ENCODE measurements at places on chromosomes 1 and 21.

GRCh38 chr1:43689289-43689688, 18.0 kb upstream of the ST3GAL3 start:
- DNase-seq, result no peak

GRCh38 chr1:94237291-94238226, at the start of gene ARHGAP29:
TSS of gene ARHGAP29 (minus strand) at chr1:94237584. CDS start at chr1:94231611, 5,973 bp downstream.
- DNase-seq, result peak; percentile 80

GRCh38 chr1:243851257-243851756, 1.3 kb upstream of the AKT3 start:
- DNase-seq, result peak; percentile 19

GRCh38 chr1:240985081-240985480, 371.9 kb downstream of the RGS7 start:
- no peak for DNase-seq

- DNase-seq, result no peak
Observed at GRCh38 chr1:204663644-204664383, 21.7 kb downstream of the LRRN2 start.

- DNase-seq, result peak; percentile 1
Observed at GRCh38 chr1:55965981-55966461, 613.3 kb downstream of the PLPP3 start.

- DNase-seq, result no peak
Observed at GRCh38 chr1:111624382-111624781, 4.8 kb downstream of the RAP1A start.

- DNase-seq, result peak; percentile 7
Observed at GRCh38 chr1:238469146-238469631, 578.5 kb upstream of the ZP4 start.

GRCh38 chr1:114428083-114428754, 82.8 kb downstream of the TRIM33 start:
- peak; percentile 55 for DNase-seq

GRCh38 chr21:22961258-22961657, 1963.0 kb downstream of the NCAM2 start:
- DNase-seq, result no peak

GRCh38 chr21:40613546-40614030, 233.4 kb downstream of the DSCAM start:
- no peak for DNase-seq

- peak; percentile 65 for DNase-seq
Observed at GRCh38 chr1:211326528-211327345, at the start of gene TRAF5. TSS of gene TRAF5 (plus strand) at chr1:211326833. CDS start at chr1:211353240, 26,407 bp downstream.

- DNase-seq, result peak; percentile 79
Observed at GRCh38 chr1:3775490-3776230, 3.1 kb downstream of the SMIM1 start.

DNA sequence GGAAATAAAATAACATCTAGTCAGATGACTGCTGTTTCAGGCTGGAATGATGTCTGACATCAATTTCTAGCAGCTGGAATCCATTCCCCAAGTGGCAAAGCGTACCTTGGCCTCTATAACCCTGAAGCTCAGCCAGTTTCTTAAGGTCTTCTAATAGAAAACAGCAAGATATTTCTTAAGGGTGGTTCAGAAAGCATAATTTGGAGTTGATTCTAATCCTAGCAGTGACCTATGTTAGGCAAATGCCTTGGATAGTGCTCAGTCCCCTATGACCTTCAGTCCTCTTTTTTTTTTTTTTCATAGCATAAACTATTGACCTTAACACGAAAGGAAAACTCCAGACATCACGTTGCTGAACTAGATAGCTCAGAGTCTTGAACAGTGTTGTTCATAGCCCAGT, 56.5 kb downstream of the LAMC2 start:
- no peak for DNase-seq

DNA sequence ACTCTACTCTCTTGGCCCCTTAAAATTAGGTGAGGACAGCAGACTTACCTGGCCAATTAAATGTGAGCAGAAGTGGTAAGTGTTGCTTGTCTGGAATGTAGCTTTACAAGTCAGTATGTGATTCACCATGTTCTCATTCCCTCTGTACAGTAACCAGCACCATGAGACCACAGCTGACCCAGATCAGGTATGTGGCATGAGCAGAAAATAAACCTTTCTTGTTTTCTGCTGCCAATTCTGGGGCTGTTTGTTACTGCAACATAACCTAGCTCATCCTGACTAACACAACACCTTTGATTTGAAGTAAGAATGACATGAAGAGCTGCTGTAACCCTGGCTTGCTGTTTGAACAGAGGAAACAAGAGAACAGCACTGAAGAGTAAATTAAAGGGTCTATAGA, 24.9 kb downstream of the ITPKB start:
- no peak for DNase-seq

GRCh38 chr1:228958741-228959140, 223.5 kb downstream of the RHOU start:
- no peak for DNase-seq

DNA sequence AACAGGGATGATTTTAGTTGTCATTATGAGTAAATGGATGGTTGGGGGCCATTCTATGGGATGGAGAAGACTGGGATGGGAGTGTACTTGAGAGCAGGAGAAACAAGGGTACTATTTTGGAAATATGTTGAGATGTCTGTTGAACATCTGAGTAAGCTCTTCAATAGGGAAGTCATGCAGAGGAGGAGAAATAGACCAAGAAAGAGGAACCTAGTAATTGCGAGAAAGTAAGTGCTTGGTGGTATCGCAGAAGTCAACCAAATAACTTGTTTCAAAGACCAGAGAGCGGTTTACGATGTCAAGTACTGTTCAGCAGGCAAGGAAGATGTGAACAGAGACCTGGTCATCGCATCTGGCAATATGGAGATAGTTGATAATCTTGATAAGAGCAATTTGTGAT, 22.4 kb upstream of the CHRM3 start:
- DNase-seq, result peak; percentile 56

DNA sequence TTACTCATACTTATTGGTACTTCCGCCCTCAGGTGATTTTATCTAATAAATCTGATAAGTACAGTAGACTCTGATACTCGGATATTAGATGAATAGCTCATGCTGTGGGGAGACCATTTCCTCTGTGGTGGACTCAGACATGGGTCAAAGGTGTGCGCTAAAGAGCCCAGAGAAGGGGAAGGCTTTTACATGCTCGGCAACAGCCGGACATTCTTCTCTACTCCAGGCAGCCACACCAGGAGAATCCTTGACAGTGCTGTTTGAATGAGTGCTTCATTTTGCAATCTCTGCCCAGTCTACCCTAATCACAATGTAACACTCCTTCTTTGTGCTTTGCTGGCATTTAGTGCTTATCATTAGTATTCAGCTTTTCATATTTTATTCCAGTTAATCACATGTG, 322.2 kb upstream of the USP25 start:
- DNase-seq, result no peak

GRCh38 chr21:34642211-34643075, 26.4 kb upstream of the CLIC6 start:
- DNase-seq, result no peak

- peak; percentile 20 for DNase-seq
Observed at GRCh38 chr1:171807556-171807955, 26.1 kb downstream of the METTL13 start.

GRCh38 chr1:121544500-121544899, 359.7 kb downstream of the SRGAP2C start:
- no peak for DNase-seq

DNA sequence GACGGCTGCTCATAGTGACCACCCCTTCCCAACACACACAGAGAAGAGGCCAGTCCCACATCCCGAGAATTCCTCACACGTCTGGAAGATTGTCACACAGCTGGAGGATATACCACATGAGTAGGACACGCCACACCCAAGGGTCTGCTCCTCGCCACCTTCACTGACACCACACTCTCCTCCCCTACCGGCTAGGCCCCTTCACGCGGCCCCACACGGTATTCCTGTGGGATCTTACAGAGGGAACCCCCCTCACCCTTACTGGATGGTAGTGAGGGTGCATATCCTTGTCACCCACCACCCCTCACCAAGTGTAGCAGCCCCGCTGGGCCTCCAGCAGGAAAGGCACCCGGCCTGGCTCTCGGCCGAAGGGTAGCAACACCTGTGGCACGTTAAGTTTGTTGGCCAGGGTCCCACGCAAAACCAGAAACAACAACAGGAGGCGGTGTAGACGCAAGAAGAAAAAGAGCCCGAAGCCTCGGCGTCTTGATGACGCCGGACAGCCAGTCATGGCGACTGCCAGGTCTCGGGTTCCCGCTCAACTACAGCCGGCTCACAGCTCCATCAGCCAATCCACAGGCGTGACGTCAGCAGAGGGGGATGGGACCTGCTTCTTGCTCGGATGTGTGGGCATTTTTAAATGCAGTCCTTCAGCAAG, at the start of gene NUP210L:
NUP210L (minus strand) TSS at position 540 of the 658 bp plus-strand sequence.
- DNase-seq, result no peak

GRCh38 chr1:36882536-36883285, 151.6 kb downstream of the GRIK3 start:
- no peak for DNase-seq

GRCh38 chr21:41065539-41065938, 102.4 kb upstream of the BACE2 start:
- DNase-seq, result no peak

GRCh38 chr1:194512957-194513356, 1326.5 kb upstream of the B3GALT2 start:
- DNase-seq, result no peak

DNA sequence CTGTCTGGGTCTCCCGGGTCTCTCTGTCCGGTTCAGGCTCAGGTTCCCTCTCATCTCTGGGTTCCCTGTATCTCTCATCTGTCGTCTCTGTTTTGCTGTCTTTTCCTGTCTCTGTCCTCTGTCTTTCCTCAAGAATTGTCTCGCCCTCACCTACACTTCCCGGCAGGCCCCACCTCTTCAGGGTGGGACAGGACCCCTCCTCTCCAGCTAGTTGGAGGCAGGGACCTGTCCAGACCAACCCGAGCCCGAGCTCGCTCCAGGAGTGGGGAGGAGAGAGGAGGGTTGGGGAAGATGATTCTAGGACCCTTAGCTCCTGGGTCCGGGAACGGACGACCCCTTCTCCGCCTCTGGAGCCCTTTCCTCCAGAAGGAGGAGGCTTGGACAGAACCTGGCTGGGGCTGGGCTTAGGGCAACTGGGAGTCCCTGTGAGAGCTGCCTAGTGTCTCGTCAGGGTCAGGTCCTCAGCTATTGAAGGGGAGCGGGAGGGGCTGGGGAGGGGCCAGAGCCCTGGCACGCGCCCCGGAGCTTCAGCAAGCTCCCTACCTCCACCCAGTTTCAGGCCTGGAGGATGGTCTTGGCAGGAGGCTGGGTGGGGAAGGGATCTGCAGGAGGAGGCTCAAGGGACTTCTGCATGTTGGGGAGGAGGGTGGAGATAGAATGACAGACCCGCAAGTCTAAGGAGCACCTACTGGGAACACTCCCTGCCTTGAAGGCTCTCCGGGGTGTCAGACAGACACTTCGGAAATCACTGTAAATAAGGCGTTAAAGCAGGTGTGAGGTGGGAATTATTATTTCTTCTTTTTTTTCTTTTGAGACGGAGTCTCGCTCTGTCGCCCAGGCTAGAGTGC, 26.3 kb upstream of the EPB41 start:
- no peak for DNase-seq

- no peak for DNase-seq
Observed at GRCh38 chr21:38920631-38921398, 115.1 kb downstream of the ETS2 start.

DNA sequence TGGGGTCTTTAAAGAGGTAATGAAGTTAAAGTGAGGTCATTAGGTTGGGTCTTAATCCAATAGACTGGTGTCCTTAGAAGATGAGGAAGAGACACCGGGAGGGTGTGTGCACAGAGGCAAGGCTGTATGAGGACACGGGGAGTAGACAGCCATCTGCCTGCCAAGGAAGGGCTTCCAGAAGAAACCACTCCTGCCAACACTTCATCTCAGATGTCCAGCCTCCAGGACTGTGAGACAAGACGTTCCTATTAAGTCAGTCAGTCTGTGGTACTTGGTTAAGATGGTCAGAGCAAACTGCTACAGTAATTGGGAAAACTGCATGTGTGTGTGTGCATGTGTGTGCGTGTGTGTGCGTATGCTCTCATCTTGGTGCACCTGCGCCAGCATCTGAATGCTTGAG, 77.1 kb downstream of the RYR2 start:
- no peak for DNase-seq

DNA sequence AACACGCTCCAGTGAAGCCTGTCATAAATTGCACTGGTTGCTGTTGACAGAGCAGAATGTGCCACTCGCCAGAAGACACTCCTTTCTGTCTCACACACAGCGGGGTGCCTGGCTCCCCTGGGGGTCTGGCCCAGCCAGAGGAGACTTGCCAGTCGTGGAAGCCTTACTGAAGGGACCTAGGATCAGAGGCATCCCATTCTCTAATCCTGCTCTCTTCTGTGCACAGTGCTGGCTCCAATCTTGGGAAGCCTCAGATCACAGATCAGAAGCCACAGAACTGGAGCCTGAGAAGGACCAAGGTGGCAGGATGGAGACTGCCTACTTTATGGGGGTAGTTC, 1.4 kb downstream of the SLC9A1 start:
- no peak for DNase-seq

- DNase-seq, result peak; percentile 84
Observed at GRCh38 chr1:68384321-68384813, 65.4 kb downstream of the RPE65 start.

- DNase-seq, result no peak
Observed at GRCh38 chr21:45384656-45385548, 20.1 kb upstream of the COL18A1 start.

- DNase-seq, result peak; percentile 3
Observed at GRCh38 chr21:45698493-45699184, 55.1 kb downstream of the PCBP3 start.

DNA sequence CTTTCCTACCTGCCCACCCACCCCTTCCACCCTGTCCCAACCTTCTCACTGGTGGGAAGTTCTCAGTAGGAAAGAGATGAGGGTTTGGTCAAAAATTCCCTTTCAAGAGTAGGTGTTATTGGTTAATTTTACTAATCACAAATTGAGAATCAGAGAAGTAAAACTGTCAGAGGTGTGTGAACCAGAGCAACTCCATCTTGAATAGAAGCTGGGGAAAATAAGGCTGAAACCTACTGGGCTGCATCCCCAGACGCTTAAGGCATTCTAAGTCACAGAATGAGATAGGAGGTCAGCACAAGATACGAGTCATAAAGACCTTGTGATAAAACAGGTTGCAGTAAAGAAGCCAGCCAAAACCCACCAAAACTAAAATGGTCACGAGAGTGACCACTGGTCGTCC, 11.5 kb downstream of the PLA2G2D start:
- DNase-seq, result no peak

GRCh38 chr1:99533909-99534637, 111.8 kb upstream of the PALMD start:
- DNase-seq, result no peak

- DNase-seq, result no peak
Observed at GRCh38 chr1:24117722-24118409, 5.9 kb upstream of the MYOM3 start.

GRCh38 chr1:155105604-155106011, 22.1 kb upstream of the EFNA1 start:
- DNase-seq, result no peak

DNA sequence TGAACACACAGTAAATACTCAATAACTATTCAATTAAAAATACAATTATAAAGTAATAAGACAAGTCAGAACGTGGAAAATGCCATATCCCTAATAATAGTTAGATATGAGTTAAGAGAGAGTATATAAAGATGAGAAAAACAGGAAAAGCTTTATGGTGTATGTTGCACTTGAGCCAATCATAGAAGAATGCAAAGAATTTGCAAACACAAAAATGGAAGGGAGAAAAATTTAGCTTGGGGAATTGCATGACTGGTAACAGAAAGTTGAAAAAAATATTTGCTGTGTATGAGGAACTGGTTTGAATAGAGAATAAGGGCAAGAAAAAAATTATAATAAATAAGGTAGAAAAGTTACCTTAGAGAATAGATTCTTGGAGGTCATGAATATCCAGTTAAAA, 739.6 kb upstream of the CXADR start:
- DNase-seq, result no peak

All from suppressor macrophage treated with lipopolysaccharide for 1 hour (primary cell).